Stimulated activated CD4-positive, alpha-beta T cell treated with anti-CD3 and anti-CD28 coated beads, Interleukin-15, amount 100 ng/mL, for 48 hours (primary cell): ENCODE measurements at places on chromosomes 3 and 15.

DNA sequence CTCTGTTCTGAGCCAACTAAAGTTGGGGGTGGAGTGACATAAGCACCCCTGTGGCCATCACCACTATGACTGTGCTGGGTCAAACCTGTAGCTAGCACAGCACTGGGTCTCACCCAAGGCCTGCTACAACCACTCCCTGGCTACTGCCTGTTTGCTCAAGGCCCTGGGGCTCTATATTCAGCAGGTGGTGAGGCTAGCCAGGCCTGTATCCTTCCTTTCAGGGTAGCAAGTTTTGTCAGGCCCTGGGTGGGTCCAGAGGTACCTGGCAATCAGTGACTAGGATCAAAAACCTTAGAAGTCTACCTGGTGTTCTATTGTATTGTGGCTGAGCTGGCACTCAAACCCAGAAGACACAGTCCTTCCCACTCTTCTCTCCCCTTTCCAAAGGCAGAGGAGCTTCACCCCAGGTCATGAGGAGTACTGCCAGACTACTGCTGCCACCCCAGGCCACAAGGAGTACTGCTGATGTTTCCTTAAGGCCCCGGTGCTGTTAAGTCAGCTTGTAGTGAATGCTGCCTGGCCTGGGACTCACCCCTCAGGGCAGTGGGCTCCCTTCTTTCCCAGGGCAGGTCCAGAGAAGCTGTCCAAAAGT, 170.8 kb downstream of the IGSF11 start:
- no peak for DNase-seq

- DNase-seq, result no peak
Observed at GRCh38 chr15:97998307-97999071, 38.0 kb downstream of the ARRDC4 start.

DNA sequence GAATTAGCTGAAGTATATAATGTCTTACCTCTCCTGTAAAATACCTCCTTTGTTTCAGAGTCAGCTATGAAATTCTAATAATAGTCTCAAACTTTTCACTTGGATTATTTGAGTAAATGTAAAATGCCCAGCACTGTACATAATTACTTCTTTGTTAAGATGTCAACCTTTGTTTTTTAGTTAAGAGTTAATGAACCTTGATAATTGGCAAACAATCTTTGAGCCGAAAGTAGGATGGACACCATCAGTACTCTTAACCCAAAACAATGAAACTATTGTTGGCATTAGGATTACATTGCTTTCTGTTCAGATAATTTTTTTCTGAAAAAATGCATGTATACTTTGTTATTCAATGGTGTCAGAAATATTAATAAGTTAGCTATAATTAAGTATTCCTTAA, 3.0 kb upstream of the NECTIN3 start:
- no peak for DNase-seq

DNA sequence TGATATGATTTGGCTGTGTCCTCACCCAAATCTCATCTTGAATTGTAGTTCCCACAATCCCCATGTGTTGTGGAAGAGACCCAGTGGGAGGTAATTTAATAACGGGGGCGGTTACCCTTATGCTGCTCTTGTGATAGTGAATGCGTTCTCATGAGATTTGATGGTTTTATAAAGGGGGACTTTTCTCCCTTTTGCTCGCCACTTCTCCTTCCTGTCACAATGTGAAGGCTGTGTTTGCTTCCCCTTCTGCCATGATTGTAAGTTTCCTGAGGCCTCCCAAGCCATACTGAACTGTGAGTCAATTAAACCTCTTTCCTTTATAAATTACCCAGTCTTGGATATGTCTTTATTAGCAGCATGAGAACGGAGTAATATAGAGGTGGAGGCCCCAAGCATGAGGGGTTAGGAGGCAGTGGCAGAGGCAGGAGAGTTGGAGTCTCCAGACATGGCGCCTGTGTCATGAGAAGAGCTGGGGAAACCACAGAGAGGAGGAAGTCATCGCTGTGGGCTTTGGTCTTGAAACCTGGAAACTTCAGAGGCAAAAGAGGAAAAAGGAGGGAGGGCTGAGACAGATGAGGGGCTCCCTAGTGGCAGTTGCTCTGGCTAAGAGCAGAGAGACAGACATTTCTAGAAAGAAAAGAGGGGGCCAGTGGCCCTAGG, 107.8 kb upstream of the VEPH1 start:
- DNase-seq, result no peak

DNA sequence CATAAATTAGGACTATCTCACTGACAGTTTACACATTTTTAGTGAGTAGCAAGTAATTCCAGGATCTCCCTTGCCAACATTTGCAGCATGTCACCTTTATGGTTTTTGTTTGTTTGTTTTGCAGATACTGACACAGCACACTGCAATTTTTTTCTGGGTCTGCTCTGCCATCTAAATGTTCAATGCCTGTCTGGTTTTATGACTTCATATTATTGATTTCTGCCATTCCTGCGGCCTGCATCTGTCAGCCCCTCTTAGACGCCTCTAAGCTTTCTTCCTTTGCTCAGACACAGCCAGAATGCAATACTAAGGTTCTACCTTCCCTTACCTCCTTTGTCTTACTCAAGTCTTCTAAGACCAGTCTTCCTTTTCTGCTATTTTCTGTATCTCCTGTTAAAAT, 321.2 kb upstream of the AZI2 start:
- DNase-seq, result no peak

DNA sequence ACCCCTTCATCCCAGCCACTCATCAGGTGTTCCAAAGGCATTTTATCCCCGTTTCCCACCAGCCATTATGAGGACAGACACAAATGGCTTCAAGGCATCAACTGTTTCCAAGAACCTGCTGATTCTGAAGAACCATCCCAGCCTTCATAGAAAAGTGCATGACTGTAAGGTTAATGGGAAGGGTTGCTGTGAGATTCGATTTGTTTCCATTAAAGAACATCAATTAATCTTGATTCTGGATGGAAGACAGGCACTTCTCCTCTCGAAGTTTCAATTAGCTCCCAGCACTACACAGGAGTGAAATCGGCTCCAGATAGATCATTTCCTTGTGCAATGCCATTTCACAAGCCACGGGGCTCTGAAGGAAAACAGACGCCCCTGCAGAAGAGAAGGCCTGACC, 25.8 kb downstream of the SRGAP3 start:
- DNase-seq, result no peak
